CD4-positive, alpha-beta T cell treated with Interleukin-15 for 4 hours (primary cell): ENCODE measurements at places on chromosomes 3 and 15.

- DNase-seq, result no peak
These were observed 36.2 kb downstream of the ZPLD1 start for GRCh38 chr3:102471001-102471400.

GRCh38 chr15:80783260-80783659 is 4.1 kb downstream of the CEMIP start:
- no peak for DNase-seq

DNA sequence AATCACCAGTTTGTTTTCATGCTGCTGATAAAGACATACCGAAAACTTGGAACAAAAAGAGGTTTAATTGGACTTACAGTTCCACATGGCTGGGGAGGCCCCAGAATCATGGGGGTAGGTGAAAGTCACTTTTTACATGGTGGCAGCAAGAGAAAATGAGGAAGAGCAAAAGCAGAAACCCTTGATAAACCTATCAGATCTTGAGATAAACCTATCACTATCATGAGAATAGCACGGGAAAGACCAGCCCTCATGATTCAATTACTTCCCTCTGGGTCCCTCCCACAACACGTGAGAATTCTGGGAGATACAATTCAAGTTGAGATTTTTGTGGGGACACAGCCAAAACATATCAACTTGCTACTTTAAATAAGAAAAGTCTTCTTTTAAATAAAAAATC is 28.9 kb downstream of the CD200R1L start:
- no peak for DNase-seq

GRCh38 chr15:89138999-89139612 is 50.9 kb downstream of the ABHD2 start:
- no peak for DNase-seq

DNA sequence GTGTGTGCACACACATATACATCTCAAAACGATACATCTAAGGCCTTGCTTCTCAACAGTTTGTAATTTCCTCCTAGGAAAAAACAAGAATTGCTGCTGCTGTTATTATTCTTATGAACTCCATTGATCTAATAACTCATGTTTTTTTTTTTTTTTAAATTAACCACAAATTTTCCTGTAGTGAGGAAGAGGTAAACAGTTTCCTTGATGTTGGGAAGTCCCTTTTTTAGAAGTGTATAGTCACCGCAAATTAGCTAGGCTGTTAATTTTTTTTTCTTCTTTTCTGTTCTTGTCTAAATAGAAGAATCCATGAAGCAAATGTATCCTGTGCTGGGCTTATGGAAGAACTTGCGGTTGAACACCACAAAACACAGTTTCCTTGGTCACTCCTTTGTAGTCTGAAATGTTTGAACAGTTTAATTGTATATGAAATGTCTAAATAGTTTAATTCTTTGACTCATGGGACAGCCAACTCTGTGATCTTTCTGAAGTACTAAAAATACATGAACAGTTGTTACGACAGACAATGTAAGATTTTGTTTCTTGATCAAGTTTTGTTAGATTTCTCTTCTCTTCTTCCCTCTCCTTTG is 64.5 kb downstream of the MITF start:
- no peak for DNase-seq

- no peak for DNase-seq
These were observed 111.0 kb upstream of the STRIT1 start for GRCh38 chr3:155404486-155404885.

DNA sequence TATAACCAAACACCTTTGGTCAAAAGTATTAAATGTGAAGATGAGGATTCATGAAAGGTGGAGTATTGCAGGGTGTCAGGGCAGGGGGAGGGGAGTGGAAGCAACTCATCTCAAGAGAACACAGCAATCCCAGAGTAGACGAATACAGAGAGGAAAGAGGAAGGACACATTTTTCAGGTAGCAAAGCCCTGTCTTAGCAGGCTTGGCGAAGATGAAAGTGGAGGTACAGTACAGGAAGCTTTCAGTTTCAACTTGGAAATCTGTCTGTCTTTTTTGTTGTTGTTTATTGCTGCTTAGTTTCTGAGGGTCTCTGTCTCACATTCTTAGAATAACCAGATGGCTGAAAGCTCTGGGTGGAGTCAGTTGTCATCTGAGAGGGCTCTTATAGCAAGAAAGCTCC is 80.8 kb upstream of the GPR149 start:
- no peak for DNase-seq

- no peak for DNase-seq
These were observed 17.0 kb downstream of the CLK3 start for GRCh38 chr15:74632601-74633000.

- DNase-seq, result no peak
These were observed 462.1 kb downstream of the C3orf38 start for GRCh38 chr3:88611826-88612326.

- DNase-seq, result no peak
These were observed 13.5 kb upstream of the CERS3 start for GRCh38 chr15:100542290-100542689.

- DNase-seq, result no peak
These were observed 5.4 kb upstream of the VPS39 start for GRCh38 chr15:42213511-42213910.

GRCh38 chr3:128814060-128814459 is 65.4 kb upstream of the ACAD9 start:
- DNase-seq, result no peak

DNA sequence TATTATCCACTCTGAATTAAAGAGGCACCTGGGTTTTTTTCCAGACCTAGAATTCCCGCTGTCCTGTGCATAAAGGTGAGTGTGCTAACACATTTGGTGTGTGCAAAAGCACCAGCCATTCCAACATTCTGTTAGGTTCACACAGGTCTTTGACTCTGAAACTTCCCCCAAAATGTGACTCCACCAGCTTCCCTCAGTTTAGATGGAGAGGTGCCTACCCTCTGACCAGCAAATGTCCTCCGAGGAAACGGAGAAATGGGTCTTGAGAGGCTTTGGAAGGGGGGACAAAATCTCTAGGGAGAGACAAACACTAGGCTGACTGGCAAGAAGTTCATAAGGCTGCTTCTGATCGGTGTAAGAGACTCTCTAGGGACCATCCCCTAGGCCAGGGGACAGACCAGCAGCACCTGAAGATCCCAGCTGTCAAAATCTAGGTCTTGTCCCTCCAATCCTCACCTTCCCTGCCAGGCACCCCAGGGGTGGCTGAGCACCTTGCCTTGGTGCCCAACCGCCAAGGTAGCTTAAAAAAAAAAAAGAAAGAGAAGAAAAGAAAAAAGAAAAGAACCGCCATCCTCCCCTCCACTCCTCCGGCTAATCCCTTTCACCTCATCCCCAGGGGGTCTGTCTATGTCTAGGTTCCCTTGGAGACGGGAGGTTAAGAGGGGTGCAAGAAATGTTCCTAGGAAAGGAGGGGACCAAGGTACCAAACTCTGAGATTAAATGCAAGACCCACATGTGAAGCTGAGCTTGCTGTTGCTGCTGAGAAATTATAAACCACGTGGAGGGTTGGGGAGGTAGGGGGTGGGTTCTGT is 2.0 kb upstream of the MECOM start:
- no peak for DNase-seq

DNA sequence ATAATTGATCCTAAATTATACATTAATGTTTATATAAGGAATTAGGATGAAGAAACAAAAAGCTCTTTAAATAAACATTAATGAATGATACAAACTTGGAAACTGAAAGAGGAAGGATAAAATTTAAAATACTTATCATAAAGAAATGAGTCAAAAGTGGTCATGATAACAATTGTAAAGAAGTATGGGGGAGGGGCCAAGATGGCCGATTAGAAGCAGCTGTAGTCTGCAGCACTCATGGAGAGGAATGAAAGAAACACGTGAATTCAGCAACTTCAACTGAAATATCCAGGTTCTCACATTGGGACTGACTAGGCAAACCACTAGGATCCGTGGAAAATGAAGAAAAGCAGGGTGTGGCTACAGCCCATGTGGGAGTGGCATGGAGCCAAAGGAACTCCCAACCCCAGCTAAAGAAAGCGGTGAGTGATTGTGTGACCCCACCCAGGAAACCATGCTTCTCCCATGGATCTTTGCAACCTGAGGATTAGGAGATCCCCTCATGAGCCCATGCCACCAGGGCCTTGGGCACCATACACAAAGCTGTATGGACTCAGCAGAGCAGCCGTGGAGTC is 13.1 kb upstream of the CP start:
- DNase-seq, result no peak

DNA sequence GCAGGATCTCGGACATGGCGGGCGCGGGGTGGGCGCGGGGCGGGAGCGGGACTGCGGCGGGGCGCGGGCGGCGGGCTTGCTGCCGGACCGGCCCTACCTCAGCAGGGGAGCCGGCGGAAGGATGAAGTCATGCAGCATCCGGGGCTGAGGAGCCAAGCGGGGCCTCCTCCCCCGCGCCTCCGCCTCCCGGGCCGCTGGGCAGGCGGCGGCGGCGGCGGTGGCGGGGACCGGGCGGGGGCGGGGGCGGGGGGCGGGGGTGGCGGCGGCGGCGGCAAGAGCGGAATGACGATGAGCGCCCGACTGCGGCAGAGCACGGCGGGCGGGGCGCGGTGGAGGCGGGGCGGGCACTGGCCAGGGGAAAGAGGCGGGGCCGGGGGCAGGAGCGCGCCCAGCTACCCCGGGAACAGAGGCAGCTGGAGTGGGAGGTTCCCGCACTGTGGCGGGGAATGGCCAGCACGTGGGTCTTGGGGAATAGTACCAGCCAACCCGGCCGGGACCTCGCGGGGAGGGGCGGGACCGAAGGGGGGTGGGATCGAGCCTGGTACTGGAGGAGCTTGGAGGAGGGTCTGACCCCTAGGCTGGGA is at the start of gene CAMK2N2:
TSS of gene CAMK2N2 (minus strand) at position 284 of the 584 bp plus-strand sequence. CDS start at position 16, 268 bp downstream.
- peak; percentile 43 for DNase-seq
